ENCODE measurements at places on chromosomes 5 and 9.
A peak's percentile ranks its signal among the peaks of the same experiment; 100 is the strongest.

- DNase-seq, result no peak
These were observed 2.8 kb downstream of the MGAT4B start for GRCh38 chr5:179803651-179804554.

GRCh38 chr5:63959177-63959982, 2.9 kb downstream of the HTR1A start:
- DNase-seq, result no peak

- DNase-seq, result no peak
These were observed 33.6 kb upstream of the COL5A1 start for GRCh38 chr9:134607971-134608370.

DNA sequence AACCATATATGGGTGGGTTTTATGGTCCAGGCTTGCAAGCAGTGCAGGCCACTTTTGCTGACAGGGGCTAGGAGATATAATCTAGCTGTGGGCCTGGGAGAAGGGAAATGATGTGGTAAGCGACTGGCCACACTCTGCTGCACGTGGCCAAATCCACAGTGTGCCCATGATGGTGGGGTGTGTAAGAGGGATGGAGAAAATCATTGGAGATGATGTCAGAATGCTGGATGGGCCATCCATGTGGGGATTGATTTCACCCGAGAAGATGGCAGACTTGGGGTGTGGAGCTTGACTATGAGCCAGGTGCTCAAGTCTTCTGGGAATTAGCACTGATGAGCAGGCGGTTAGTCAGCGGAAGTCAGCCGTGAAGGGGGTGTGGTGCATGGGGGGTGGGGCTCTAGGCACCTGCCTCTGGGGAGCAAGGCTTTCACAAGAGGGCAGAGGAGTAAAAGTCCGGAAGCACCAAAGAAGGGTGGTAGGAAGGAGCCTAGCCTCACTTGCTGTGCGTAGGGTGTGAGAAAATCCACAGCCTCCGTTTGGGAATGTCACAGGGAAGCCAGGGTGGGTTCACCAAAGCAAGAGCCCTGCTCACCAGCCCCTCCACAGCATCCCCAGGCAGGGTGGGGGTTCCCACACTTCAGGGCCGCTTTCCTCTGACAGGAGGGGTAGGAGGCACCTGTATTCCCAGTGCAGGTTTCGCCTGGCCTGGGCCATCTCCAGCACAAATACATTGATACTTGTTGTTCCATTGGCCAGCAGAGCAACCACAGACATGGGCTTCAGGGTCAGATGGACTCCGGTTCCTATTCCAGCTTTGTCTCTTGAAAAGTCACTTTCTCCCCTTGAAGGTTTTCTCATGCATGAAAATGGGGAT, 44.5 kb upstream of the ANGPTL2 start:
- no peak for DNase-seq

GRCh38 chr9:9231946-9232345, 1380.9 kb downstream of the PTPRD start:
- DNase-seq, result no peak

DNA sequence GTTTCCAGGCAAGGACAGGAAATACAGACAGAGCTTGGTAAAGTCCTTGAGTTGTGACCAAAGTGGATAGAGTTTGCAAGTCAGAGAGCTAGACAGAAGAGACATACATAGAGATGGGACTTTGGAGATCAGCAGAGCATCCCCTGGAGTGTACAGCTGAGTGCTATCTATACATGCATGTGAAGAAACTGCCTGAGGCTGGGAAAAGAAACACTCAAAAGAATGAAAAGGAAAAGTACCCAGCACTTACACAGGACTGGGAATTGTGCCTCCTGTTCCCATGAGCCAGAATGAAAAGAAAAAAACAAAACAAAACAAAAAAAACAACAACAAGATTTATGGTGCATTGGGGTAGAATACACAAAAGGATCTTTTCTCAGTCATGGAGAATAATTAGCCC, 606.4 kb downstream of the ZNF608 start:
- no peak for DNase-seq

DNA sequence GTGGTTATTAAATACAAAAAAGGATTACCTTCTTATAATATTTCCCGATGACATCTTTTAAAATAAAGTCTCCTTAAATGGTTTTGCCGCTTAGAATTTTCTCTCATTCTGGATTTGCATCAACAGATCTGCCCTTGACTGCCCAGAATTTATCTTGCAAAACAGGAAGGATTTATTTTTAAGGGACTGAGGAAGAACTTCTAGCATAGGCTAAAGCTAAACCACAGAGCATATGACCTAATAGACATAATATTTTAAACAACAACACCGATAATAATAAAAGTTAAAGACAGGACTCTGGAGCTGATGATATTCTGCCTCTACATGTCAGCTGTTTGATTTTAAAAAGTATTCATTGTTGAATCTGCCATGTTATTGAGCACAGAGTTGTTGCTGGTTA, 145.3 kb upstream of the ADCY2 start:
- DNase-seq, result no peak

DNA sequence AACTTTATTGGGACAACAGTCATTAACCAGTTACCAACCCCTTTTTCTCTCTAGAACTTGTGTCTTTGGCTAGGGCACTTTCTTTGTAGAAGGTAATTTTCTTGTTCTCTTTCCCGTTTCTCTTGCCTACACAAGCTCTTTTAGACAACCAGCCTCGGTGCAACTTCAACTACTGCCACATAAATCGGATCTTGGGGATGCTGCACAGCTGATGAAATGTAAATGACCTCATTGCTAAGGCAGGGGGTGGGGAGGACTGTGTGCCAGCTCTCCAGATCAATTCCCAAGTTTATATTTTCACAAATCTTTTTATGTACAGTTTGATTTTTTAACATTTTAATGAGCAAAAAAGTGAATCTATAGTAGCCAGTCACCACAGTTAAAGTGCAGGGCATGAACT, 157.6 kb downstream of the DENND1A start:
- no peak for DNase-seq

- no peak for DNase-seq
These were observed 736.7 kb upstream of the WWC1 start for GRCh38 chr5:167554564-167555290.

DNA sequence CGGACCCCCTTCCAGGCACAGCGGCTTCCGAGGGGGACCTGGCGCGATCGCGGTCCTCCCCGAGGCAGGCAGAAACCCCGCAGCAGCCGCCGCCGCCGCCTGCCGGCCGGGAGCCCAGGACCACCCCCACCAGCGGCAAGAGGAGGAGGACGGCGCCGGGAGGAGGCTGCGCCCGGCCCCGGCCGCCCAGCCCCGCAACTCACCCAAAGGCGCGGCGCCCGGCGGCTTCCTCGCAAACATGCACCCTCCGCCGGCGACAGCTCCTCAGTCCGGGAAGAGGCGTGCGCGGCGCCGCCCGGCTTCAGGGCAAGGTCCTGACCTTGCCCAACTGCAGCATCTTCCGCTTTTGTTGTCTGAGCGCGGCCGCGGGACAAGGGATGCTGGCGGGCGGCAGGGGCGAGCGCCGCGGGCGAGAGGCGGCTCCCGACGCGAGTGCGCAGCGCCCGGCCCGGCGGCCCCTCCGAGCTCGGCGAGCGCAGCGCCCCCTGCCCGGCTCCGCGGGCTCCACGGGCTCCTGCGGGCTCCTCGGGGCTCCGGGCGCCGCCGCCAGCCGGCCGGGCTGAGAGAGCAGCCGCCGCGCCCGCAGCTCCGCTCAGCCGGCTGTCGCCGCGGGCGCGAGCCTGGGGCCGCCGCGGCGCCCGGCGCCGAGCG, 507 bp downstream of the CTNND2 start:
- DNase-seq, result no peak

DNA sequence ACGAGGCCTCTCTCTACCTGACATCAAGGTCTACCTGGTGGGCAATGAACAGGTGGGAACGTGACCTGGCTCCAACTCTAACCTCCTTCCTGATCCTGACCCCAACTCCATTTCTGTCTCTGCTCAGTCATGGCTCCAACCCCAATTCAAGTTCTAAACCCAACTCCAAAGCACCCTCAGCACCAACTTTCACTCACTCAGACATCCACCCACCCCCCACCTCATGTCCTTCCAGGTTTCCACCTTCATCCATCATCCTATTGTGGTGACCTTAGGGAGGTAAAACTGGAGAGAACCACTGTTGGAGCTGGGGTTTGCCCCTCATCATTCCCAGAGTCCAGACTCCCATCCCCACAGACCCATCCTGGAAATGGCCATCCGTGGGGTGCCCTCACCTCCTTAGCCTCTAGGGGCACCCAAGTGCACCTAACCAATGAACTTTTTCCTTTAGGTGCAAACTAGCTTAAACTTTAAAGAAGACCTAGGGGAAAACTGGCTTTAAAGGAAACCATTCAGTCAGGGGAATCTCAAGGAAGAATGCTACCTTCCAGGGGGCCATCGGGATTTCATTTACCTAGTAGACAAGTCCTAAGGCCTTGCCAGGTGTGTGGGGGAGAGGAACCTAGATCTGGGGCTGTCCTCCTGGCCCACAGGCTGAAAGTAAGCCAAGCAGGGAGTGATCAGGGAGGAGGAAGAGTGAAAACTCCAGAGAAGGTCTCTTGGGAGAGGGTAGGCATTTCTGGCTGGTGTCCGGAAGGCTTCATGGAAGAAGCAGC, 11.3 kb downstream of the RGS14 start:
- DNase-seq, result no peak

DNA sequence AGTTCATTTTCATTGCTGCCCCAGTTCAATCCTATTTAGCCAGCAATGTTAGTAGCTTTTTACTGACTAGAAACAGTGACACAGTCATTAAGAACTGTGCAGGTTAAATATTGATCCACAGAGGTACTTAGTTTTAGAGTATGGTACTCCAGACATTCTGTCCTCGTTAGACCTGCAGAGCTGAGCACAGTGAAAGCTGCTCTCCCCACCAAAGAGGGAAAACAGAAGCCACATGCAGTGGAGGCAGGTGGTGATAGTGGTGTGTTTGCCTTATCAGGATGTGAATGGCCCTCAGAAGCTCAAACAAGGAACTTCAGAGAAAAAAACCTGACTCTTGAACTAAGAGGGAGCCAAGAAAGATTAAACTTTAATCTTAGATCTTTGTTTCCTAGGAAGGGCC, 75.5 kb downstream of the UNC13B start:
- DNase-seq, result no peak

GRCh38 chr9:91734371-91734981, 215.6 kb downstream of the ROR2 start:
- peak; percentile 46 for DNase-seq

DNA sequence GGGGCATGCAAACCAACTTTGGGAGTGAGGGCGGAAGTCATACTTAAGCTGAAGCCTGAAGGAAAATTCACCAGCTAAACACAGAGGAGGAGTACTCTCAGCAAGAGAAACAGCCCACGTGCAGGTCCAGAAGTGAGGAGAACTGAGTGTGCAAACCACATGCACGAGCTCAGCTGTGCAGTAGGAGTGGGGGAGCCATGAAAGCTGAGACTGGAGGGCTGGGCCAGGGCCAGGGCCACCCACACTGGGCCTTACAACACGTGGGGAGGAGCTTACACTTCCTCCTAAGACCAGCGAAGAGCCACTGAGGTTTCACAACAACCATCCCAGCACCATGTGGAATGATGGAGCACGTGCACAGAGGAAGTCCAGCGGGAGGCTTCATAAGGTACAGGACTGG, 9.3 kb upstream of the WWC1 start:
- no peak for DNase-seq

- no peak for DNase-seq
These were observed 62.4 kb downstream of the MEF2C start for GRCh38 chr5:88820581-88820980.

All from activated gamma-delta T cell treated with anti-CD3 and anti-CD28 coated beads, Interleukin-2, amount 50 U/mL, for 16 hours (primary cell).